ENCODE measurements at places on chromosomes 4 and X.

DNA sequence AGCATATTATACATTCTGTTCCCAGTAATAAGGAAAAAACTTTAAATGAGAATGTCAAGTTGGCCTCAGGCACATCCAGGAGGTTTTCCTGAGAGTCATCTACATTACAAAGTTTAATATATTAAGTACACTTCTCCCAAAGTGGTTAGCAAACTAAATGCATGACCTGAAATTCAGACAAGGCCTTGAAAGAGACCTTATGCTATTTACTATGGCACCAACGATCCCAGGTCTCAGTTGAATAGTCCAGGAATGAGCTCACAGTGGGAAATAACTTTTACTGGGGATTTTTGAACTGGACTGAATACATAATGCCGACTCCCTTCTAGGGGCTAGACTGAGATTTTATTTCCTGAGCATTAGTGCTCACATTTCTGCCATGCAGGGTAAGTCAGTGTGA lies 1577.5 kb upstream of the PCDH7 start:
- no peak for DNase-seq

- DNase-seq = no peak
Observed at GRCh38 chr4:150033901-150034300, 44.3 kb upstream of the DCLK2 start.

- no peak for DNase-seq
Observed at GRCh38 chrX:115589419-115589818, 28.4 kb downstream of the PLS3 start.

- DNase-seq = peak; percentile 52
Observed at GRCh38 chrX:101659601-101660063, at the start of gene ARMCX2. Gene ARMCX2 (minus strand): TSS chrX:101659850. CDS start chrX:101657588, 2,262 bp downstream.

GRCh38 chrX:154401045-154401799 lies 3.0 kb downstream of the RPL10 start:
- DNase-seq = no peak

DNA sequence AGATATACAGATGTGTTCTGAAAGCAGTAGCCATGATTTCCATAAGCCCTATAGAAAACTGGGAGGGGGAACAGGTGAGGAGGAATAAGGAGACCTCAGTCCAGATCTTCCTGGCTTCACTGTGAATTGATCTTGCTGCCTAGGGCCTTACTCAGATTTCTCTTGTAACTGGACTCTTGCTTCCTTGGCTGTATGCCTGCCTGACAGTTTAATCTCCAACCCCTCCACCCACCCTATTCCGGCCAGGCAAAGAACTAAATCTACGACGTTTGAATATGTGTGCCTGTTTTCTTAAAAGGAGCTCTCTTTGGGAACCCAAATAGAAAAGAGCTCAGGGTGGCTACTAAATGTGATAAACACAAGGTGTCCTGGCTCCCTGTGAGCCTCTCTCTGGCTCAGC lies 173.0 kb downstream of the GPC3 start:
- DNase-seq = no peak

DNA sequence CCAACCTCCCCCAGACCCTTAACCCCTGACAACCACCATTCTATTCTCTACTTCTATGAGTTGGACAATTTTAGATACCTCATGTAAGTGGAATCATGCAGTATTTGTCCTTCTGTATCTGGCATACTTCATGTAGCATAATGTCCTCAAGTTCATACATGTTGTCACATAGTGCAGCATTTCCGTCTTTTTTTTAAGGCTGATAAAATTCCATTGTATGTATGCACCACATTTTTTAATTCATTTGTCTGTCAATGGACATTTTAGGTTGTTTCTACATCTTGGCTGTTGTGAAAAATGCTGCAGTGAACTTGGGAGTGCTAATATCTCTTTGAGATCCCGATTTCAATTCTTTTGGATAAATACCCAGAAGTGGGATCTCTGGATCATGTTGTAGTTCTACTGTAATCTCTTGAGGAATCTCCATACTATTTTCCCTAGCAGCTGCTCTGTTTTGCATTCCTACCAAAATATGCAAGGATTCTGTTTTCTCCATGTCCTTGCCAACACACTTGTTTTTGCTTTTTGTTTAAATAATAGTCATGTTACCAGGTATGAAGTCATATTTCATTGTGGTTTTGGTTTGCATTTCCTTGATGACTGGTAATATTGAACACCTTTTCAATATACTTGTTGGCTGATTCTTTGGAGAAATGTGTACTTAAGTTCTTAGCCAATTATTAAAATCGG lies 48.8 kb upstream of the ADAD1 start:
- DNase-seq = no peak

DNA sequence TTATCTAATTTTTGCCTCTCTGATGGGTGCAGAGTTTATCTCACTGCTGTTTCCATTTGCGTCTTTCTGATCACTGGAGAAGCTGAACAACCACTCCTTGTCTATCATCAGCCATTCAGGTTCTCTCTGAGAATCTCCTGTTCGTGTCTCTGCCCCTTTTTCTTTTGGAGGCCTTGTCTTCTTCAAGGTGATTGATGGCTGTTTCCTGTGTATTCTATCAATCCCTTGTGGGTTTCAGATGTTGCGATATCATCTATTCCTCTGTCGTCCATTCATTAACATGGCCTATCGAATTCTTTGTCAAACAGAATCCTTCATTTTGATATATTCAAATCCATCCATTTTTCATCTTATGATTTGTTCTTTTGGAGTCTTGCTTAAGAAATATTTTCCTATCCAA lies 100.3 kb downstream of the FAM53A start:
- DNase-seq = no peak

GRCh38 chr4:42594888-42595287 lies 62.0 kb downstream of the ATP8A1 start:
- no peak for DNase-seq

GRCh38 chr4:147548256-147548655 lies 67.4 kb downstream of the EDNRA start:
- DNase-seq = no peak

GRCh38 chr4:147769386-147769785 lies 37.5 kb downstream of the ARHGAP10 start:
- no peak for DNase-seq

Data from midbrain (tissue), 1 donor.